Calu3 (cell line): ENCODE measurements at places on chromosomes 2 and 18. TPM values are rescaled to one million over a fixed set of nuclear protein-coding genes. Genes with fewer than 3 reads are reported as not detected.

ZSWIM2 gene
- total RNA-seq = not detected in 2 replicates

INO80C gene
- 27.0 and 41.9 TPM in 2 replicates for total RNA-seq

DSC3 gene
- 6.4 and 9.8 TPM in 2 replicates for total RNA-seq

PLGLB2 gene
- 1.7 and 2.3 TPM in 2 replicates for total RNA-seq
